ENCODE measurements at places on chromosomes 7 and 10.

DNA sequence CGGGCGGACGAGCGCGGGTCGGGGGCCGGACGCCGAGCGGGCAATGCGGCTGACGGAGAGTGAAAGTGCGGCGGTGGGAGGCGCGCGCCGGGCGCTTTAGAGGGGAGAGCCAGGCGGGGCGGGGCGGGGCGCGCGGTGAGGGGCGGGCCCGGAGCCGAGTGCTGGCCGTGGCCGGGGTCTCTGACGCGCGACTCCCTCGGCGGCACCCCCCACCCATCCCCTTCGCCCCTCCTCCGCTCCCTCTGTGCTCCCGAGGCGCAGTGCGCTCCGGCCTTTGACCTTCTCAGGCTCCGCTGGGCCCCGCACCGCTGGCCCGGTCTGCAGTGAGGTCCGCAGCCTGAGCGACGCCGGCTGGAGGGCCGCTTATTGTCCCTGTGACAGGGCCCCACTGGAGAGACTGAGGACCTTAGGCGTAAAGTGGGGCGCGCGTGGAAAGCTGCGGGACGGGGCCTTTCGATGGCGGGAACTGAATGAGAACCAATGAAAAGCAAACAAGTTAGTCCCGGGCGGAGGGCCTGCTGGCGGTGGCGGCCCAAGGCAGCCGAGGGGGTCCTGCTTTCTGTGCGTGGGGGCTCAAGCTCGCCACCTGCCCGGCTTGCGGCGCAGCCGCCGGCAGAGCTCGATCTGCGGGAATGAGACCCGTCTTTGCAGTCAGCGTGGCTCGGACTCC, at the start of gene CXCL12:
Gene CXCL12, minus strand, starts transcription at position 72 of the 670 bp plus-strand sequence. CDS start 92 bp downstream, outside the sequence.
- DNase-seq, result no peak

DNA sequence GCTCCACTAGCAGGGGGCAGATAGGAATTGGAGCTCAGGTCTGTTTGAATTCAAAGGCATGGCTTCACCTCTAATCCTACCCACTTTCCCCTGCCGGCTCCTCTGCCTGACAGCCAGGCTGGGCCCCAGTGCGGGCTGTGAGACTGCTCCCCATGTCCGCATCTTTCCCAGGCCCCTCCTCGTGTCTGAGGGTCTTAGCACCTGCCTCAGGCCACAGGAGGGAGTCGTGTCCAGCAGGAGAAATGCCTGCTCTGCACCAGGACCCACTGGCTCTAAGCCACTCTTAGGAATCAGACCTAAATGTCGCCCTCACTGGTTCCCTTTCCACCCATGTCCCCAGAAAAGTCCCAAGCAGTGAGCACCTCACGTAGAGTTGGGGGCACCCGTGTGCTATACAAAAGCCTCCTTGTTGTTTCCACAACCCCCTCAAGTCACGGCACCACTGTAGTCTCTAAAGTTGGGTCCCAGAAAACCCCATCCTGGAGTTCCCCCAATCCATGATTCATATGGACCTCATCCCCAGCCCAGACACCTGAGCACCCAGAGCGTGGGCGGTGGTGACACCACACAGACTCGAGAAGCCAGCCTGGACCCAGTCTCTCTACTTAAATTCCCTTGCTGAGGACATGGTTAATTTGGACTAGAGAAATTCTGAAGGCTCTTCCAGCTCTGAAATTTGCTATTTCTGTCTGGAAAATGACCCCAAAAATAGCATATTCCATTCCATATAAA, 466.4 kb upstream of the ZMIZ1 start:
- DNase-seq, result no peak

DNA sequence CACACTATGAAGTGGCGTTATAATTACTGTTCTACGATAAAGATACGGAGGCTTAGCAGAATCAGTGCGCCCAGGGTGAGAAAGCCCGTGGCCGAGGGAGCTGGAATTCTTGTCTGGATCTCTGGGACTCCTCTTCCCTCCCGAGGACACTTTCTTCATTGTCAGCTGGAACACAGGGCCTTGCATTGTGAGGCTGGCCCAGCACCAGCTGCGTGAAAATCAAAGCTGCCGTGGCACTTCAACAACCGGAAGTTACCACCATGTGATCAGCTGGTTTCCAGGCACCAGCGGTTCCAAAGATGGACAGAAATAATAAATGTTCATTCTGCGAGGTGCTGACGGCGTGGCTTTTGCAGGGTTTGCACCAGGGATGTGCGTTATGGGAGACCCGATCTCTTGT, 234.0 kb upstream of the PITRM1 start:
- DNase-seq, result no peak

DNA sequence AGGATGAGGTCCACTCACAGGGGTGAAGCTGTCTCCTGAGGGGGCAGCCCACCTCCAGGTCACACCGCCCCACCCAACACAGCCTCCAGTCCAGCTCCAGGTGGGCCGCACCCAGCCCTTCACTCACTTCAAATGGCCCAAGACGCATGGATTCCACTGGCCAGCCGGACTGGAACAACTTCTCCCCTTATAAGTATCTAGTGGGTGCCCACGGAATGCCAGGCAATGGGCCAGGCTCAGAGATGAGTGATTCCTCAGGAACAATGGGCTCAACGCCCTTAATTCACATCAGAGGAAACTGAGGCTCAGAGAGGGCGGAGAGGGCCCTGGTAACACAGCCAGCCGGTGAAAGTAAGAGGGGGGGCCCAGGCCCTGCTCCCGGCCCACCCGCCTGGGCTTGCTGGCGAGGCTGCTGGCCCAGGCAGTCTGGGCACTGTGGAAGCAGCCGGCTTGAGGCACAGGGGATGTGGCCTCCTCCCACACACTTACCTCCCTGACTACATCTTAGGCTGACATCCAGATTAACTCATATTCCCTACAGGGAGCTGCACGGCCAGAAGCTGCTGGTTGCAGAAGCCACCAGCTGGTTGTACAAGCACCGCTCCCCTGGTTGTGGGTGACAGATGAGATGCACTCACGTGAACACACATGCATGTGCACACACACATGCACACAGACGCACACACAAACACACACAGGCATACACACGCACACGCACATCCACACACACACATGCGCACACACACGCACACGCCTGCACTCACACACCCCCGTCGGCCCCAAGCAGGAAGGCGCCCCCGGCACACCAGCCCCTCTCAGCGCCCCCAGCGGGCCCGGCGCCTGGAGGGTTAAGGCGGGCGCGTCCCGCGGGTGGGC, 1.0 kb upstream of the FAM20C start:
- DNase-seq, result no peak

- no peak for DNase-seq
Measured at GRCh38 chr7:66903360-66904062, 17.5 kb upstream of the TMEM248 start.

- DNase-seq, result no peak
Measured at GRCh38 chr10:58963101-58963534, 213.3 kb upstream of the PHYHIPL start.

GRCh38 chr10:45325116-45325515, 9.7 kb upstream of the OR13A1 start:
- DNase-seq, result no peak

DNA sequence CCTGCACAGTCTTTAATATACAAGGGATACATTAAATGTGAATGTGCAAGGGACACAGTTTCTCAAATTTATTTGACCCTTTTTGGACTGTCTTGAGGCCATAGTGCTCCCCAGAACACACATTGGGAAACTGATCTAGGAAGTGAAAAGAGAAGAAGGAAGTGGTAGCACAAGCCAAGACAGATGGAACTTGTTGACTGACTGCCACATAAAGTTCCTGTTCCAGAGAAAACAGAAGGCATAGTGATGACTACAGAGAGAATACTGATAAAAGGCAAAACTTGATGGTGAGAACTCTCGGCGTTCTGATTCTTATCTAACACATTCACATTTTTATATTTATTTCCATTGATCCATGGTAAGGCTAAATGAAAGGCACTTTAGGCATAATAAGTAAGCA, 1216.4 kb downstream of the CNTNAP2 start:
- DNase-seq, result no peak

- DNase-seq, result no peak
Measured at GRCh38 chr7:47720141-47720906, 138.4 kb upstream of the TNS3 start.

- DNase-seq, result no peak
Measured at GRCh38 chr7:2802101-2802500, 42.0 kb downstream of the GNA12 start.

- DNase-seq, result no peak
Measured at GRCh38 chr10:986881-987619, 1.2 kb upstream of the GTPBP4 start.

GRCh38 chr7:150903606-150904005, 51.3 kb downstream of the AOC1 start:
- no peak for DNase-seq
